Stimulated activated CD4-positive, alpha-beta T cell treated with anti-CD3 and anti-CD28 coated beads, Interleukin-4, amount 100 ng/mL, for 24 hours (primary cell): ENCODE measurements at places on chromosomes 12 and 14.

- no peak for DNase-seq
These were observed 431.6 kb downstream of the RAD51B start for GRCh38 chr14:68250927-68251768.

DNA sequence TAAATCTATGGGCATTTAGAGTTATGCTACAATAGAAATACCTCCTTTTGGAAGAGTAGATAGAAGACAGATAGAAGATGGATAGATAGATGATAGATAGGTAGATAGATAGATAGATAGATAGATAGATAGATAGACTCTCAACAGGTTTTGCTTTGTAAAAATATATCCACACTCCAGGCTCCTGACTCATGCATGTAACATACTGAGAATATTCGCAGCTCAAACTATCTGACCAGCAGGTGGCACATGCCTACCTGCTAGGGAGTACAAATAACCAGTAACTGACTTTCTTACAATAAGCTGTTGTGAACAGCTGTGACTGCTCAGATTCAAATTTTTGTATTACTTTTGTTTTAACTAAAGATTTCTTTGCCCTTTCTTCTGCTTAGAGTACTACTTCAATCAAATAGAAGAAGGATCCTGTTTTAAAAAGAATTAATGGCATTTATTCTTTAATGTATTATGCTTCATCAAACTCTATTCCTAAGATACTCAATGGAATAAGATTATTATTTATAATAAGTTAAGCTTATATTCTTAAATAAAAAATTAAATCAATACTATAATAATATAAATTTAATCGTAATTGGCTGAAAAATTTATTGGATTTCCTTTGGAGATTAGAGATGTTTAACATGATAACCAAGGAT lies 15.8 kb upstream of the CPNE8 start:
- peak; percentile 49 for DNase-seq

DNA sequence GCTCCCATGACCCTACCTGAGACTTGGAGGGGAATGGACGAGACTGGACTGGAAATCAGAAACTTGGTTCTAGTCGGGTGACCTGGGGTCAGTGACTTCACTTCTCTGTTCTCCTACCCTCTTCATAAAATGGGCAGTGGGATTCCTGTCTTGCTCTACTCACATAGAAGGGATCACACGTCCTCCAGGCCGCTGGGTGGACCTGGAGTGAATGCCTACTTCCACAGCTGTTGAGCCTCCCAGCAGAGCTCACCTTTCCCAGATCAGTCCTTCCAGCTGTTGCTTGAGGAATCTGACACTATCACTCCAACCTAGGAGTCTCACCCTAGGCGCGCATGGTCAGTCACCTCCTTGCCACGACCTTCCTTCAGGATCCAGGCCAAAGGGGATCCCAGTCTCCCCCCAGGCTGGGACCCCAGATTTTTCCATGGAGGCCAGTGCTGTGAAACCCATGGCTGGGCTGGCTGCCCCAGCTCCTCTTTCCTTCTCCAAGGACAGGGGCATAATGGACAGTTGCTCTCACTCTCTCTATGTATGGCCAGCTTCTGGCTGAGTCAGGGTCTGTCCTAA lies 637 bp downstream of the ACVRL1 start:
- DNase-seq: no peak

DNA sequence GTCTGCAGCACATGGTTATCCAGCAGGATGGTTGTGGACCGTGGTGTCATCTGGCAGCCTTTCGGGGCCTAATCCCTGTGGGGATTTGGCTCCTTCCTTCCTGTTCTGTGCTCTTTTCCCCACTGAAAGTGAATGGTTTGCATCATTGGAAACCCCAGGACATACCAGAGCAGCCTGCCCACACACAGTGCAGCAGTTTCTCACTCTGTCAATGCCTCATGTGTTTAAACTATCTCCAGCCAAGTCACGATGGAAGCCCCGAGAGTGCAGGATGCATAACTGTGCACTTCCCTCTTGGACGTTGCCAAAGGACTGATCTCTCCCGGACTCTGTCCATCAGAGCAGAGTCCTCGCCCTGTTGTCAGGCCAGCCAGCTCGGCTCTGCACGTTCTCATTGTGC lies 29.0 kb upstream of the AMN start:
- no peak for DNase-seq

GRCh38 chr12:28498850-28499249 lies 308.6 kb downstream of the CCDC91 start:
- DNase-seq: no peak

- DNase-seq: no peak
These were observed 85.5 kb downstream of the PTPRB start for GRCh38 chr12:70551731-70552130.

GRCh38 chr12:116302166-116303058 lies 24.9 kb upstream of the MED13L start:
- DNase-seq: no peak

DNA sequence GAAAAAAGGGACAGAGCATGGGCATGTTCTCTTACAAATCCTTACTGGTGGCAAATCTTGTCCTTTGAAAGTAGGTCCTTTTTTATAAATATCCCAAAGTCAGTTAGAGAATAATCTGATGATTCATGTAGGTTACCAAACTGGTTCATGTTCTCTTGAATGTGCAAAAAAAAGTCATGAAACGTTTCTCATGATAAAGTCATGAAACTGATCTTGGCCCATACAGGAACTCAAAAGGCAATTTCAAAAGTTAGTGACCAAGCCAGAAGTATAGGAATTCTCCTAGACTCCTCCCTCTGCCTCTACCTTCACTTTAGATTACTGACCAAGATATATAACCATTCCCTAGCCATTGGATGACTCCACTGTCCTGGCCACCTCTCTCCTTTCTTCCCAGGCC lies 27.3 kb upstream of the SPTSSA start:
- no peak for DNase-seq

DNA sequence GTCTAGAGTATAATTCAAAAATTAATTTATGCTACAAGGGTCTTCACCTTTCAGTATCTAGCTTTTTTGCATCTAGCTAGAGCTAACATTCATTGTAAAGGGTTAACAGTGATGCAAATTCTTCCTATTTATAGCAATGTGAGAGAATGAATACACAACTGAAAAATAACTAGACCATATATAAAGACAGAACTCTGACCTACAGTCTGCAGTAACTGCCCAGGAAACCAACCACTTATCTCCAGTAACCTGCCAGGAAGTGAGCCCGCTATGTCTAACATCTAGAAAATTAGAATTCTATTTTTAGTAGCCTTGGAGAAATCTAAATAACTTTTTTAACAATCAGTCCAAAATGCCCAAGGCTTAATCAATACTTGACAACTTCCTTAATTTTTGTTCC lies 1021.9 kb downstream of the LRFN5 start:
- DNase-seq: no peak

DNA sequence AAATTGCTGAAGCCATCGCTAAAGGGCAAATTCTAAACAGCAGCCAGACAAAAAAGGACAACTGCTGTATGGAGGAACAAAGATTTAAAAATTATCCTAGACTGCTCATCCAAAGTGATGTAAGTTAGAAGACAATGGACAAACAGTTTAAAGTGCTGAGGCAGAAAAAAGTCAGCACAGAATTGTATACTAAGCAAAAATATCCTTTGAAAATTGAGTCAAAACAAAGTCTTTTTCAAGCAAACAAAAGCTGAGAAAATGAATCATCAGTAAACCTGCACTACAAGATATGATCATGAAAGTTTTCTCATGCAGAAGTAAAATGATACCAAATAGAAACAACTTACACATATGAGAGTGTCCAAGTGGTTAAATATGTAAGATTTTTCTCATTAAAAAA lies 43.6 kb downstream of the EML5 start:
- no peak for DNase-seq
